ENCODE measurements at places on chromosomes 1 and 21.

- DNase-seq = no peak
Measured at GRCh38 chr1:10610901-10611600, 136.3 kb downstream of the PEX14 start.

DNA sequence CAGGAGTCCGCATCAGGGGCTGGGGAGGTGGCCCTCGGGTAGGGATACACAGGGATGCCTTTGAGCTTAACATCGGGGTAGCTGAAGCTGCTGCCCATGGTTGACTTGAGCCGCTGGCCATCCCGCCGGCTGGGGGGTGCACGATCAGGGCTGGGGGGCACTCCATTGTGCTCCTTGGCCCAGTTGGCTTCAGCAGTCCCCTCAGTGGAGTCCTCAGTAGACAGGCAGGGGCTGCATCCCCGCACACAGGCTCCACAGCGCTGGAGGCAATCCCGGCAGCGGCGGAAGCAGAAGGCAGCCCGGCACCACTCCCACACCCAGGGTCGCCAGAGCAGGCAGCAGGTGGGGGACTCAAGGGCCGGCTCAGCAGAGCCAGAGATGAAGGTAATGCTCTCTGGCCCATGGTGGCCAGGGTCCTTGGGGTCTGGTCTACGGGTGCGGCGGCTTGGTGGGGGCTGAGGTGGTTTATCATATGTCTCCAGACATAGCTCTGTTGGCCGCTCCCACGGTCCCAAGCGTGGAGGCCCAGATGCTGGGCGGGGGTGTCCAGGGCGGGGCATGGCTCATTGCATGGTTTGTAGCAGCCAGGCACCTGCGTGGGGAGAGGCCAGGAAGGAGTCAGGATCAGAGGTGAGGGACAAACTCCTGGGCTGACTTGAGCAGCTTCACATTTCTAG, 8.3 kb downstream of the KDF1 start:
- no peak for DNase-seq

GRCh38 chr21:36817732-36818450, 119.0 kb downstream of the SIM2 start:
- DNase-seq = no peak

DNA sequence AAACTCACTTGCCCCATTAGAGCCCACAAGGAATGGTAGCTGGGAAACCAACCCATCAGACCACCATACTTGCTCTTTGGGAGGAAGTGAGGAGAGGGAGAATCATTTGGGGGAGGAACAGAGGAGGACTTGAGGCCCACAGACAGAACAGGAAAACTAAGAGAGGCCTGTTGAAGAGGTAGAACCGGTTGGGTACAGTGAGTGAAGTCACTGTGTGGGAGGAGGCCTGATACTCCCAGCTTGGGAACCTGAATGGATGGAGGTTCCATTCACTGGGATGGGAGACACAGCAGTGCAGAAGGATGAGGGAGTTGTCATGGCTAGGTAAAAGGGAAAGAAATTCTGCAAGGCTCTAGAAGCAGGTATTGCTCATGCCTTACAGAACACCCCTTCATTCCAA, 63.4 kb upstream of the PSEN2 start:
- DNase-seq = no peak

- DNase-seq = no peak
Measured at GRCh38 chr1:187762118-187762517, 933.4 kb downstream of the PLA2G4A start.

DNA sequence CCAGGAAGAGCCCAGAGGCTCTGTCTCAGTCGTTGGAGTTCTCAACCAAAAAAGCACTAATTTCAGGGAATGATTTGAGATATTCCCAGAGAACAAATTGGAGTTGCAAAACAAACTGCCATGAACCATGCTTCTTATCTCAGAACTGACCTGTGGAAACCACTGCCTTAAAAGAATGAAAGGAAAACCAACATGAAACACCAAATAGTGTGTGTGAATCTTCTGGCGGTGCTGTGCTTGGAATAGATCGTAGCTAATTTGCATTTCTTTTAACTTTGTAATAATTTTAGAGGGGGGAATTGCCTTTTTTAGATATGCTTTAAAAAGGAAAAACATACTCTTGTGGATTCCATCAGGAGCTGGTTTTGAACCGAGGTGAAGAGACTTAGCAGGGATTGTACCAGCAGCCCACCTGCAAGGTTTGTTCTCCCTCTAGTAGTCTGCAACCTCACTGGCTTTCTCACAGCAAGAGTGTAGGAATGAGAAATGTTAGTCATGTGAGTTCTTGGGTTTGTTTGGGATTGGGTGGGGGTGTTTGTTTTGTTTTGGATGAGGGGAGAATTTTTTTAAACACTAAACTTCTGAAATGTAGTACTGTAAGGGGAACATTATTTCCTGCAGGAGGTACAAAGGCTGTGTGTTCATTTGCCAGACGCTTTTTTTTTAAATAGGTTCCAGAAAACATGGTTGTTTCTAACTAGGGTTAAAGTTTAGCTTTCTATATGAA, 45.7 kb upstream of the ANGPTL1 start:
- no peak for DNase-seq
